NK-92 treated with Interleukin-12 subunit alpha and Interleukin-12 subunit beta, amount 100 ng/mL, for 24 hours (cell line): ENCODE measurements at places on chromosomes 7 and 10.
A peak's percentile ranks its signal among the peaks of the same experiment; 100 is the strongest.

DNA sequence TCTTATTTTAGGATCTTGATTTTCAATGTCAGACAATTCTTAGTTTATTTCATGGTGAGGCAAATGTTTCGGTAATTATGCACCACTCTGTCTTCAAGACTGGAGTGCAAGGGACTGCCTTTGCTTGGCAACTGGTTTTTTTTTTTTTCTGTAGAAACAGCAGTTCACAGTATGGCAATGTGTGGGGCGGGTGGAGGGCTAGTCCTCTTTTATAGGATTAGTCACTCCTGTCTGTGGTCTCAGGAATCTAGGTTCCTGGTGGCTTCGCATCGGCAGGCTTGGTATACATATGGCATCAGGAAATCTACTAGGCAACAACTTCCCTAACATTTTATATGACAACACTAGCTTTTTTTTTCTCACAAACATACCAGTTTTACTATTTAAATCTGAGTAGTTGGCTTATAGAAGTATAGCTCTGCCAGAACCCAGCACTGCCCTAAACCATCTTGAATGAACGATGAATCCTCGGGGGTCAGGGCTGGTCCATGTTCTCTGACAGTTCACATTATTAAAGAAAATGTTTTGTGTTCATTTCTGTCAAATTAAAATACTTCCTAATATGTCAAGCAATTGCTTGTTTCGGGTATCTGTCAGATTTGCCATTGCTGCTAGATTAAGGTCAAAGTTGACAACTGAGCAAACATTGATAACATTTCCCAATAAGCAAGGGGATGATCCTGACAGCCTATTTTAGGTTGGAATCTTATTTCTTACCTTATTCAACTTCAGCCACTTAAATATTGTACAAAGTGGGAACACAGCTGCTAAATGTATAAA is 289.7 kb upstream of the VSTM2A start:
- DNase-seq = no peak

- no peak for DNase-seq
Measured at GRCh38 chr10:107653832-107654287, 489.4 kb upstream of the SORCS1 start.

GRCh38 chr10:13759168-13759567 is 172.4 kb downstream of the PRPF18 start:
- DNase-seq = no peak

DNA sequence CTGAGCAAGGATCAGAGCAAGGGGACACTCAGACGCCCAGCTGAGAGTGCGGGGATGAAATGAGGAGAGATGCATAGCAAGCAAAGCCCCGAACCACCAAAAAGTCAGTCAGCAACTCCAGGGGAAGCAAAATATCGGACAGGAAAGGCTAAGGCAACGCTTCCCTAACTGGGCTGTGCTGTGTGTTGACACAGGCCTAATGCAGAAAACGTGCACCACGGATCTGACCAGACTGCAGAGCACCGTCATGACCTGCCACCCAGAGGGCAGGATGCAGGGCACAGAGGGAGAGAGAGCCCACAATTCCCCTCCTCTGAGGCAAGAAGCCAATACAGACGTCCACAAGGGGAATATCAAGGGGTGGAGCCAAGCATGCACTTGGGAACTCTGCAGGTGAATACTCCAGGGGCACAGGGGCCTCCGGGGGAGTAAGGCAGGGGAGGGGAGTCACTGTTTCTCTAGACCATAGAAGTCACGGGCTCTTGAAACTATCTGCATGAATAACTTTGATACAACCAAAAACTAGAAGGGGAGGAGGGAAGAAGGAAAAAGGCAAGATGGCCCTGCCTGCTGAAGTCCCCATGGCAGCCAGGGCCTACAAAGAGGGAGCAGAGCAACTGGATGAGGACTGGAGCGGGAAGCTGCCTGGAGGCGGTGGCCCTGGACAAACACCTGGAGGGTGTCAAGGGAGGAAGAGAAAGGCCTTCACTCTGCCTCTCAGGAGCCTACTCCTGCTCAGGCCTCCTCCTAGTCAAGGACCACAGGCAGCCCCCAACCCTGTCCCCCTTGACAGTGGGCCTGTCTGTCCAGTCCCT is 26.2 kb downstream of the GRID1 start:
- no peak for DNase-seq

- DNase-seq = no peak
Measured at GRCh38 chr10:88440541-88440940, 142.6 kb downstream of the RNLS start.

- no peak for DNase-seq
Measured at GRCh38 chr10:63901881-63902280, 380.7 kb downstream of the REEP3 start.

DNA sequence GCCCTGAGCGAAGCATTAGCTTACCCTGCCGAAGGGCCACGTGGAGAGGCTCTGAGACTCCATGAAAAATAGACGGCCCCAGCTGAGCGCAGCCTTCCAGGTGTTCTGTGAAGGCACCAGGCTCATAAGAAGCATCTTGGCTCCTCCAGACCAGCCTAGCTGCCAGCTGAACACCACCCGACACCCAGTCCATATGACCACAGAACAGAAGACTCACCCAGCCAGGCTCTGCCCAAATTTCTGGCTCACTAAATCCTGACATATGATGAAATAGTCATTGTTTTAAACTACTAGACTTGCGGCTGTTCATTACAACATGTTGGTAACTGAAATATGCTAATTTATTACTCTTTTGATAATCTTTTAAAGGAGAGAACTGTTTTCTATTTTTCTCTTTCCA is 99.5 kb upstream of the ABI1 start:
- DNase-seq = no peak

DNA sequence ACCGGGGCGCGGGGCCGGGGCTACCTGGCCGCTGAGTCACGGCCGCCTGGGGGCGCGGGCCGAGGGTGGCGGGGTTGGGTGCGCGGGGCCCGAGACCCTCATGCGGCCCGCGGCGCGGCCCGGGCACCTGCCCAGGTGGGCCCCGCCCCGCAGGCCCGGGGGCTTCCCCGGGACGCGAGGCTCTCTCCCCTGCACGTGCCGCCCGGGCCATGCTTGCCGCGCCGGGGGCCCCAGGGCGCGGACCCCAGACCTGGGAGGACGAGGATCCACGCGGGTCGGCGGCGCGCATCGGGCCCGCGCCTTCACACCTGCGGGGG is 402 bp downstream of the MAFK start:
- no peak for DNase-seq

GRCh38 chr10:102284531-102284930 is 39.2 kb downstream of the GBF1 start:
- DNase-seq = no peak

DNA sequence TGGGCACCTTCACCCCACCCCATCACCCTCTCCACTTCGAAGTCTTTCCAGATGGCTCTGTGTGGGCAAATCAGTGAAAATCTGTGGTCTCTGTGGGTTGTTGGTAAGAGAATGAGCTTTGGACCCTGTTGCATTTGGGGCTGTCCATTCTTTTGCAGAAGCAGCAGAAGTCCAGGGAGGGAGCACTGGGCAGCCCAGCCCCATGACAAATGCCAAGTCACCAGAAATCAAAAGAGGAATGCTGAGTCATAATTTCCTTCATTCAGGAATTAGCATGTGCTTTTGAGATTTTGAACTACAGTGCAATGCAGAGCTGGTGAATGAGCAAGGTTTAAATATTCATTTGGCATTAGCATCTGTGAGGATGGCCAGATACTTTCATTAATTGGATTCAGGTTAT is 556.2 kb downstream of the LRMDA start:
- DNase-seq = no peak

- DNase-seq = no peak
Measured at GRCh38 chr10:99536338-99537085, 3.8 kb downstream of the NKX2-3 start.

- no peak for DNase-seq
Measured at GRCh38 chr10:24463611-24464426, 254.9 kb downstream of the KIAA1217 start.

DNA sequence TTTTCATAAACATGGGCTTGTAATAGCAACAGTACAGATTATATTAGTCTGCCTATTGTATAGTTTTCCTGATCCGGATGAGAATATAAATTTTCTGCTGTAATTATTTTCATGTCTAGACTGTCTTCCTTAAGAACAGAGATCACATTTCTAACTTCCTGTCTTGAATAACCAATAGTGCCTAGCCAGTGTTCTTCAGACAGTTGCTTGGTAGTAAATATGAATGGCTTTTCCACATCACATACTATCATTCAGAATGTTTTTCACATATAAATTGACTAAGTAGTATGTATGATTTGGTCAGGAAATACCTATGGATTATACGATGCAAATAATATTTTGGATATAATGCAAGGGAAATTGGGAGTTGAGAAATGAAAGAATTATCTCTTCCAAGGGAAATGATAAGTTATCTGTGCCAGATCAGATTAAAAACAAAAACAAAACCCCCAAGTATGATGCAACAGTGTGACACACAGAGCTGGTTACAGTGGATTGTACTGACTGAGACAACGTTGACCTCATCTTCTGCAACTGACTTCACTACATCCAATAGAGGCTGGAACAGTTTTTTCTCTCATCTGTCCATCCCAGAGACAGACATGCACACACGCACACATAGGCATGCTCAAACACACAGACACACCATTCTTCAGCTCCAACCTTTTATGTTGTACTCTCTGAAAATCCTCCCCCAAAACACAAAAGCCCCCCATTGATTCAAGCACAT is 16.4 kb downstream of the ITGA8 start:
- DNase-seq = no peak

GRCh38 chr10:49028639-49029038 is 86.7 kb downstream of the VSTM4 start:
- DNase-seq = no peak

DNA sequence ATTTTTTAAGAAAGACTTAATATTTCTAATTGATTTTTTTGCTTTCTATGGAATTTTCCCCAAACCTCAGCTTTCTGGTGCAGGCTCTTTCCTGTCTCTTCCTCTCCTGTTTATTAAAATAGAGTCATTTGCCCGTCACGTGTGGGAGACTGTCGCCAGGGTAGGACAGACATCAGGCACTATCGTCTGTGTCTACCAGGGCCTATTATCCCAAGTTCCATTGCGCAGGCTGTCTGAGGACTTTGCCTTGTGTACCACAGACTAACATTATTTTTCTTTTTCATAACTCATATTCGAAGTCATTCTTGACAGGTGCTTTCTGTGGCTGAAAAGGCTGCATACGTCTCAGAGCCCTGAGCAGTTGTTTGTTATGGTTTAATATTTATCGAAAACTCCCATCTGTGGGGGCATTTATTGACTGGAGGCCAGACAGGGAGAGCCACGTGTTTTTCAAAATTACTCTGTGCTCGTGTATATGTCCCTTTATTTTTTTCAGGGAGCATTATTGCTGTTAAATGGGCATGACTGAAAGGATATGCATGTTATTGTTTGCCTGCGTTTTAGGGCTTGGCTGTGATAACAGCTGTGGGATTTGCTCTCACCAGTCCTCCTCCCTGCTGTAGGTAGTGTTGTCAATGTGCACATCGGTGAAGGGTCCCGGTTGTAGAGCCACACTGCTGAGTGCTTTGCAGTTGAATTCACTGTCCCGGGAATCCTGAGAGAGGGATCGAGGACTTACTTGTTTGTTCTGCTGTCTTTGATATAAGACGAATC is 89.8 kb downstream of the CAMK1D start:
- DNase-seq = no peak

- no peak for DNase-seq
Measured at GRCh38 chr7:155449008-155449868, 8.7 kb upstream of the EN2 start.

- no peak for DNase-seq
Measured at GRCh38 chr7:6165521-6166320, 106.7 kb downstream of the CYTH3 start.

DNA sequence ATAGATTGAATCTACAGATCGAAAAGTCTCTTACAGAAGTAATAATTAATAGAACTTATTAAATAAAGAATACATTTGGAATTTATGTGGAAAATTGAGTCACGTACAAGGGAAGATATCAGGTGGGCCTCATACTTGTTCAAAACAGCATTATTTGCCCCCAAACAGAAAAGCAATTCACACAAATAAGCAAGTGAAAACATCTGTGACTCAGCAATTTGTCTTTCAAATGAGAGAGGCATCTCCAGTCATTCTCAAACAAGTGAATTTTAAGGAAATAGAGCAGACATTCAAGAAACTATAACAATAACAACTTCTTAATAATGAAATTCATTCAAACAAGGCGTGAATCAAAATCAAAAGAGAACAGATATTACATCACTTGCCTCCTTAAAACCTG is 50.1 kb downstream of the SEMA3A start:
- DNase-seq = no peak

GRCh38 chr10:110353244-110354119 is 48.8 kb upstream of the SMNDC1 start:
- peak; percentile 40 for DNase-seq

DNA sequence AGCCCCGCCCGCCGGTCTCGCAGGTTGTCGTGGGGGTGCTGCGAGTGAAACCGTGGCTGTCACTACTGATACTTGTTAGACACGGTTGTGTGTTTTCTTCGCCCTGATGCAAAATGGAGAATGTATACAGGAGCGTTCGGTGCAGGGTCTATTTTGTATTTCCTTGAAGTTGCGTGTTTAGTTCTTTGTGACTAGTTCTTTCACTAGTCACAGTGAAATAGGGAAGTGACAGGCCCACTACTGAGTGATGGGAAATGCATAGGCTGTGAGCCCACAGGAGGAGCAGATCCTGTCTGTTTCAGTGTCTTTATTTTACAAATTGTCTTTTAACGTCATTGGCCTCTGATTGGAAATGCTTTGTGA is 675 bp downstream of the ABRAXAS2 start:
- no peak for DNase-seq

DNA sequence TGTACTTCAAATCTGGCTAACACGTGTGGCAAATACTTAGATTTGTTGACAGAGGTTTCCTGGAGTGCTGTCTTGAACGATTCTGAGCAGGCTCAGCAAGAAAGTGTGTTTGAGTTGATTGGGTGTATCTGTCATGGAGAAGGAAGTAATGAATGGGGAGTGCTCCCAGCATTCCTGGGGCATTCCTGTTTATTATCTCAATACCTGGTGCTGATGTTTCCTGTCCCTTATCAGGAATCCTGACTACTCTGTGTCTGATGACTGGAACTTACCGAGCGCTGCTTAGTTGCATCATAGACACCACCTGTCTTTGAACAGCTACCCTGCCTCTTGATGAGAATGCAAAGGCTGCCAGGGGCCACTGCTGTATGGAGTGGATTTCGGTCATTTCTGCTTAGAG is 41.0 kb upstream of the TMEM248 start:
- no peak for DNase-seq

DNA sequence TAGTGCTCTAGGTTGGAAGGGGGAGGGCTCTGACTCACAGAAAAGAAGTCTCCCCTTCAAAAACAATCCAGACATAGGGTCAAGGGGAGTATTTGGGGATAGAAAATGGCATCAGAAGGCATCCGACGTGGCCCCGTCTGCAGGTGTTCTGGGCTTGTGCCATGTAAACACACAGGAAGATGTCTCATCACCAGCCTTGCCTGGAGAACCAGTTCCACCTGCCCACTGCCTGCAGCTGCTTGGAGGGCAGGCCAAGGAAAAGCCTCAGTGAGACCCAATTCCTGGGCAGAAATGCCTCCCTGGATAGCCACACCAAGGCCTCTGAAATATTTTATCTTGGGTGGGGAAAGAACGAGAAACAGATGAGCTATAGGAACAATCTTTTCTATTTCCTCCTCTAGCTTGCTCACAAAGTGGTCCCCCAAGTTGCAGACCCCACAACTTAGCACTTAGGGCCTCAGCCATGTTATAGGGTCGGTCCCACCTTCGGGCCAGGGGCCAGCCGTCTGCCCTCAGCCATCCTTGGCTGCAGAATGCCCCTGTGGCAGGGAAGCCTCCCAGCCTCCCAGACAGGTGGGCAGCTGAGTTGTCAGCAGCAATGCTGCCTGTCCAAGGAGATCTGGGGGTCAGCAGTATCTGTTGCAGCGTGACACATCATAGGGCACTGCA is 54.3 kb upstream of the ECHDC3 start:
- DNase-seq = no peak

- no peak for DNase-seq
Measured at GRCh38 chr7:80499350-80499953, 12.4 kb downstream of the GNAT3 start.
